ENCODE measurements at places on chromosomes 12 and 14.

DNA sequence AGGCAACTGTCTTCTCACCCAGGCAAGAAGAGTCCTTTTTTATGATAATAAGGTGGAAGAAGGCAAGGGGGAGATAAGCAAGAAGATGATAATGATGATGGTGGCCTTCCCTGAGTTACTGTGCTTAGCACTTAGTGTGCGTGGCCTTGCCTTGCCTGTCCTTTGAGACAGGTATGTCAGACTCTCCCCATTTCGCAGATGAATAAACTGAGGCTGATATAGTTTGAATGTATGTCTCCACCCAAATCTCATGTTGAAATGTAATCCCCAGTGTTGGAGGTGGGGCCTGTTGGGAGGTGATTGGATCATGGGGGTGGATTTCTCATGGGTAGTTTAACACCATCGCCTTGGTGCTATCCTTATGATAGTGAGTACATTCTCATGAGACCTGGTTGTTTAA is 8.6 kb upstream of the OAS3 start:
- DNase-seq, result no peak

DNA sequence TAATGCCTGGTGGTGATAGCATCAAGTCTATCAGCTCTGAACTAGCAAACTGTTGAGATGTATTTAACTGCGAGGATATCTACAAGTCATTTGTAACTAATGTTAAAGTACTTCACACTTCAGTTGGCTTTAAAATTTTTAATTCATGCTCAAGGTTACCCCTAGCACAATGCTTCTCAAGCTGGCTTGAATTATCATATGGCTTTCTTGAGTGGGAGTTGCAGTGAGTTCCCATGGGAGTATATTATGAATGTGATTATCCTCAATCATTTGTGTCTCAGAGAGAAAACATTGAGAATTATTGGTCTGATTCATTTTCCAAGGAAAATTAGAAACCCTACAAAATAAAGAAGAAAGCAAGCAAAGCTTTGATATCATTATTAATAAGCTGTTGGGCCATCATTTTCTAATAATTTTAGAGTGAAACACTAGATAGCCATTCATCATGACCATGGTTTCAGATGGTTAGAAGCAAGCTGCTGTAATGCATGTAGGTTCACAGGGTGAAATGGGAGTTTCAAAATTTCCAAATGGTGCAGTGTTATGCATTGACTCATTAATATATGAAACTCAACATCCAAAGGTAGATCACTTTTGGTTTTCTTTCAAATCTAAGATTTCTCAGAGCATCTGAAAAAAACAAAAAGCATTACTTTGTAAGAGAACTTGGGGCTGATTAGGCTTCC is 11.8 kb upstream of the KRAS start:
- no peak for DNase-seq

GRCh38 chr12:14845350-14845750 is 2.0 kb upstream of the ART4 start:
- no peak for DNase-seq

GRCh38 chr12:53048780-53049401 is 974 bp upstream of the TNS2 start:
- DNase-seq, result no peak

DNA sequence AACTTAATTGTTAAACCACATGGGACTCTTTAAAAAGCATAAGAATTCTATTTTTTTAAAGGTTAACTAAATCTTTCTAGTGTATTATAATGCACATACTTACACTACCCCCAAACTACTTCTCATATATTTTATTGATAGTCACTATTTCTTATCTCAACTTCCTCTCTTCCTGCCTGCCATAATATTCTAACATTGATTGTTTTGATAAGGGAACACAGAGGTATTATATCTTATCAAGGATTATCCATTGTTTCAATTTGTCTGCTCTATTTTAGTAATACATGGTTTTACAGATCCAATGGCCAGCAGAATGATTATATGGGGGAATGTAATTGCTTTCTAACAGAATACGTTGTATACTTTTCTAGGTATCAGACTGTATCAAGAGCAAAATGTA is 98.9 kb downstream of the EPS8 start:
- DNase-seq, result no peak
